HEK293T (cell line): ENCODE measurements at places on chromosomes 12 and 14.

- DNase-seq = no peak
Observed at GRCh38 chr14:92466059-92466458, 47.5 kb upstream of the RIN3 start.

DNA sequence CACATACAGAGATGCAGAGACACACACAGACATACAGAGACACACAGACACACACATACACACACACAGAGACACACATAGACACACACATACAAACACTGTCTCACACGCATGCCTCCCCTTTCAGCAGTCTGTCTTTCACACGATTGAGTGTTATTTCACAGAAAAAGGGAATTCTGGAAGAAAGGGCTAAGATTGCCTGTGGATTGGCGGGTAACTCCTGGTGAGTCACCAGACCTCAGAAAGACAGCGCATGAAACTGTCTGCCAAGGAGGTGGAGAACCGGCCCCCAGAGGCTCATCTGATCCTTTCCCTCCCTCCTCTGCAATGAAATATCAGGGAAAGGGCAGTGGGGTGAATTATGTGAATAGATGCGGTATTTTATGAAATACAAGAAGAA, 127.2 kb upstream of the GSC start:
- DNase-seq = no peak

DNA sequence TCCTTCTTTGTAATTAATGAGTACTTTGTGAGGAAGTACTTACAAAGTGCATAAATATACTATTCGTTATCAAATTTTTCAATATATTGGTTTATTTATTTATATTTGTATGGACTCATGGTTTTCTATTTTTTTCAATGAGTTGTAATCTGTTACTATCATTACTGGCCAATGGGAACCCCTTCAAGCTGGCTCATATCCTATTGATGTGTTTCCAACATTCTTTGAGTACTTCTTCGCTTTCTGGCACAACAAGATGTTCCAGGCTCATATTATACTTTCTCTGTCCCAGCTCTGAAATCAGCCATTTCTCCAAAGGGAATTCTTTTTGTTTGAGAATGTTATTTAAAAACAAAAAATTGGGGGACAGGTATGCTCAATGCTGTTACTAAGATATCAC, 17.5 kb downstream of the YBX3 start:
- DNase-seq = no peak

- DNase-seq = no peak
Observed at GRCh38 chr12:18859400-18859799, 121.5 kb downstream of the CAPZA3 start.

DNA sequence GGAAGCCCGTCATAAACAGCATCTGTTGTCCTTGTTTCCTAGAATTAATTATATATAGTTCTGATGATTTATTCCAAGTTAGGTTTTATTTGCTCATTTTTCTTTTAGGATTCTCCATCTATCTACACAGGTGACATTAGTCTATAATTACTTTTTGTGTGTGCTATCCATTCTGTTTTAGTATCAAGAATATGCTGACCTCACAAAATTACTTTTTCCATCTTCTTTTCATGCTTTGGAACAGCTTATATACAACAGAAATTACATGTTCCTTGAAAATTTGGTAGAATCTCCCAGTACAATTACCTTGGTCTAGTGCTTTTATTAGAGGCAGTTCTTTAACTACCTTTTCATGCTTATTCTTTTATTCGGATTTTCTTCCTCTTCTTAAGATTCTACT, 54.3 kb upstream of the CATSPERB start:
- DNase-seq = no peak
